ENCODE measurements at places on chromosomes 11 and 22.

- DNase-seq, result no peak
Measured at GRCh38 chr11:71370895-71371673, 77.1 kb downstream of the DHCR7 start.

- no peak for DNase-seq
Measured at GRCh38 chr11:113242767-113243397, 71.5 kb upstream of the TTC12 start.

- no peak for DNase-seq
Measured at GRCh38 chr11:19711911-19712280, 741 bp upstream of the NAV2 start.

- DNase-seq, result no peak
Measured at GRCh38 chr22:26887456-26887855, 230.1 kb downstream of the MIAT start.

DNA sequence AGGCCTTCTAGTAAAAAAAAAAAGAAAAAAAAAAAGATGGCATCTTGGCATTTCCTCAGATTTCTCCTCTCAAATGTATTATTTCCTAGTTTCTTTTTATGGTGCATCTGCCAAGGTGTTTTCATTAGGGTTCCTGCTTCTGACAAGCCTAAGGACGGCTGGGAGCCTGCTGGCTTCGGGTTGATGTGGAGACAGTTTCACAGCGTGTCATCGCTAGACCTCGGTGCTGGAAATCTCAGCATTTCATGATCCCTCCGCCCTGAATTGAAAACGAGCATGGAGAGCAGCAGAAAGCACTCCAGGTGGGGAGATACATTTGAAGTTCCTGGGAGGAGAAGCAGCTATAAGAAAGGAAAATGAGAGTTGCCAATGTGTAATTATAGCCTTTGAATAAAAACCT is 283.9 kb upstream of the CNTN5 start:
- no peak for DNase-seq

GRCh38 chr22:21042978-21043859 is 2.5 kb upstream of the LRRC74B start:
- DNase-seq, result no peak

Data from GM12891 (cell line).